ENCODE measurements at places on chromosomes 4 and X. TPM values are rescaled to one million over a fixed set of nuclear protein-coding genes. Genes with fewer than 3 reads are reported as not detected.

The OTUD6A gene
- total RNA-seq: not detected

The HMGN5 gene
- 11.3 TPM for total RNA-seq

The LCORL gene
- total RNA-seq: 22.3 TPM

The GPR50 gene
- not detected for total RNA-seq

The KLB gene
- 0.30 TPM for total RNA-seq

- H3K4me1 ChIP-seq: peaks cover 8% of the 10 kb centered on the region
- no peaks in the 10 kb centered on the region for H3K36me3 ChIP-seq
- no peaks in the 10 kb centered on the region for H3K27me3 ChIP-seq
These were observed 29.7 kb downstream of the PRRG1 start for GRCh38 chrX:37378830-37379229.

- no peak overlapping the region for H3K27ac ChIP-seq
- DNase-seq: no peak
- H3K27me3 ChIP-seq: no peaks in the 10 kb centered on the region
- no peak overlapping the region for H3K4me3 ChIP-seq
- H3K4me1 ChIP-seq: no peaks in the 10 kb centered on the region
These were observed 997.8 kb downstream of the ARAP2 start for GRCh38 chr4:35246493-35246892.

GRCh38 chr4:174099712-174100111 is 183.8 kb downstream of the FBXO8 start:
- no peaks in the 10 kb centered on the region for H3K4me1 ChIP-seq
- DNase-seq: no peak
- no peaks in the 10 kb centered on the region for H3K36me3 ChIP-seq
- no peak overlapping the region for H3K27ac ChIP-seq

GRCh38 chr4:109746728-109747127 is 16.9 kb upstream of the PLA2G12A start:
- no peak overlapping the region for H3K4me3 ChIP-seq
- H3K36me3 ChIP-seq: peaks cover 3% of the 10 kb centered on the region
- no peaks in the 10 kb centered on the region for H3K27me3 ChIP-seq
- H3K27ac ChIP-seq: no peak overlapping the region
- no peak for DNase-seq
- no peaks in the 10 kb centered on the region for H3K4me1 ChIP-seq

DNA sequence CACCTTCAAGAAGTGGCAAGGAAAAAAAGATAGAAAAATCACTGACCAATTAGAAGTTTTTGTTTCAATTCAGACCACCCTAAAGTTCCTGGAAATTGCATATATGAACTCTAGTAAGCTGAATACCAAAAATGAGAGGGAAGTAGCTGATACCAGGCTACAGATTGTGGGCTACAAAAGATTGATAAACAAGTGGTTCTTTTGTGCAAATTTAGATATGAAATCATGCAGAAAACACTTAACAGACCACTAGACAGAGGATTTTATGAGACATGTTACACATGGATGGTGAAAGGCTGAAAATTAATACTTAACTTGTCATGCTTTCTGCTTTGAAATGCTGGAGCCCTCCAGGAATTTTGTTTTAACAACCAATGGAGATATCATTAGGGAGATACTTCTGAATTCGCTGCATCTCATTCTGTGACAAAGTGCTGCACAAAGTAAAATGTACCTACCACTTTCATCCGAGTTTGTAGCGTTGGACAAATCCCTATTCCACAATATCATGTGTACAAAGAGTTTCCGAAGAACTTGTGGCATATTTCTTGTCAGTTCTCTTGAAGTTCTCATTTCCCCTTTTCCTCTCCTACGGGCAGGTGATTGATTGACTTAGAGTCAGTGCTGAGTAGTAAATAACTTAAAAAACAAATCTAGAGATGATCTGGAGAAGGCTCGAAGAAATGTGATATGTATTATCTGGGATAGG is 235.0 kb downstream of the PALLD start:
- no peak for DNase-seq
- no peaks in the 10 kb centered on the region for H3K27me3 ChIP-seq
- no peak overlapping the region for H3K4me3 ChIP-seq
- H3K27ac ChIP-seq: no peak overlapping the region
- no peaks in the 10 kb centered on the region for H3K36me3 ChIP-seq
- H3K4me1 ChIP-seq: no peaks in the 10 kb centered on the region

GRCh38 chr4:74545448-74545847 is 100.5 kb downstream of the AREG start:
- H3K27ac ChIP-seq: no peak overlapping the region
- no peaks in the 10 kb centered on the region for H3K36me3 ChIP-seq
- no peaks in the 10 kb centered on the region for H3K4me1 ChIP-seq
- no peaks in the 10 kb centered on the region for H3K27me3 ChIP-seq
- H3K4me3 ChIP-seq: no peak overlapping the region
